ENCODE measurements at places on chromosomes 11 and 22.

GRCh38 chr11:73660497-73661034 lies 14.2 kb downstream of the PLEKHB1 start:
- no peak for DNase-seq

DNA sequence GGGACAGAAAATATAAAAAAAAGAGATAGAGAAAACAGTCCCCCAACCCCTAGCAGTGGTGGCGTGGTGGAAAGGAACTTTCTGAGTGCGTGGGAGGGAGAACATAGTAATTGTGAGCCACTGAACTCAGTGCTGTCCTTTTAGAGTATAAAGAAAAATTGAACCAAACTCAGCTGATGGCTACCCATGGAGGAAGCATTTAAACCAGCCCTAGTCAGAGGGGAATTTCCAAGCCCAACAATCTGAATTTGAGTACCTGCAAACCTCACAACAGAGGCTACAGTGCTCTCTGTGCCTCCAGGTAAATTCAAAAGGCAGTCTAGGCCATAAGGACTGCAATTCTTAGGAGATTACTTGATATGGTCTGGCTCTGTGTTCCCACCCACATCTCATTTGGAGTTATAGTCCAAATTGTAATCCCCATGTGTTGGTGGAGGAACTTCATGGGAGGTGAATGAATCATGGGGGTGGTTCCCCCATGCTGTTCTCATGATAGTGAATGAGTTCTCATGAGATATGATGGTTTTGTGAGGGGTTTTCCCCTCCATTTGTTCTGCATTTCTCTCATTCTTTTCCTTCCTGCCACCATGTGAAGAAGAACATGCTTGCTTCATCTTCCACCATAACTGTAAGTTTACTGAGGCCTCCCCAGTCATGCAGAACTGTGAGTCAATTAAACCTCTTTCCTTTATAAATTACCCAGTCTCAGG lies 687.8 kb downstream of the FAM181B start:
- DNase-seq, result no peak

- no peak for DNase-seq
Measured at GRCh38 chr11:18707811-18708340, 9.3 kb downstream of the TMEM86A start.

GRCh38 chr22:43823353-43823908 lies 11.3 kb upstream of the EFCAB6 start:
- DNase-seq, result peak; percentile 91

DNA sequence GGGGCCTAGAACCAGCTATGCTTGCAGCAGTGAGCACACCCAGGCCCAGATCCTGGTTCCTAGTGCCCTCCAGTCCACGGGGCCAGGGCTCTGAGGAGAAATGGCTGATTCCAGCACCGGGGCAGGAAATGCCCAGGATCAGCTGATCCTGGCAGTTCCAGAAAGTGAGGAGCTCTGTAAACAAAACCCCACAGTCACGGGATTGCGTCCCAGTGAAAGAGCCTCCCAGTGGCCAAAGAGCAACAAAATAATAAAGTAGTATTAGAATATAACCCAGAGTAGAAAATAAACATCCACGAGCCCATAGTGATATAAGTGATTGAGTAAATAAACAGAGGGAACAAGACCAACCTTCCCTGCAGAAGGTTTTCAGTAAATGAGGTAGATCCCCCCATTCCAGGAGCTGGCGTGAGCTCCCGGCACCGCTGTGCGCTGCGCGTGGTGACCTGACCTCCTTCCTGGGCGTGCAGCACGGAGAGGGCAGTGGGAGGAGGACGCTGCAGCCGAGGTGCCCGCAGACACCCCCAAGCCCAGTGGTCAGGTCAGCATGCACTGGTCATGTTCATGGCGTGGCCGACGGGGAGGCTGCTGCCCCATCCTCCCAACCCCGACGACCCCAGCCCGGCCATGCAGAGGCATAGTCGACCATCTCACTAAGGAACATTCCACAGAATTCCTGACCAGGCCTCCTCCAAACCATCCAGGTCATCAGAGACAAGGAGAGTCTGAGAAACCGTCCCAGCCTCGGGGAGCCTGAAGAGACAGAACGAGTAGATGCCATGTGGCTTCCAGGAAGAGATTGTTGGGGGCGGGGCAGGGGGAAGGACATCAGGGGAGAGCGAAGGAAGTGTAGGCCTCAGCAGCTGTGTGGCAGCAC lies 19.8 kb downstream of the PTDSS2 start:
- peak; percentile 91 for DNase-seq

DNA sequence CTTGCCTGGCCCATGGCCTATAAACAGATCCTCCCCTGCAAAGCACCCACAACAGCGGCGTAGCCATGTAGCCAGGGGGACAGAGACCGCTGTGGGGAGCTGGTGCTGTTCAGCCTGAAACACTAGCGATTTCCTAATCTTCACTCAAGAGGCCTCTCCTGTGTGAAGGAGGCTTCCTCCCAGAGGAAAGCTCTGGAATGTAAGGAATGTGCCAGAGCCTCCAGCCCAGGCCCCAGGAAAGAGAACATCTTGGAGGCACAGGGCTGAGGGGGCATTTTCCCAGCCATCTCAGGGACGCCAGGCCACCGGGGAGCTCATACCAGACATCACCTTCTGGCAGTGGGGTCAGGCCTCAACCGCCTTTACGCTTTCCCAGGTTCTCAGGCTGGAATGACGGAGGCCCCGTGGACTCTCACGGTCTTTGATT lies 24.0 kb downstream of the MIAT start:
- DNase-seq, result no peak

- DNase-seq, result no peak
Measured at GRCh38 chr22:43131773-43132501, 11.3 kb downstream of the MCAT start.

GRCh38 chr22:23826510-23827350 lies 12.1 kb downstream of the DERL3 start:
- DNase-seq, result peak; percentile 55

GRCh38 chr22:20550851-20551744 lies 43.7 kb downstream of the MED15 start:
- DNase-seq, result no peak

GRCh38 chr11:74195828-74196227 lies 24.7 kb downstream of the PPME1 start:
- no peak for DNase-seq

DNA sequence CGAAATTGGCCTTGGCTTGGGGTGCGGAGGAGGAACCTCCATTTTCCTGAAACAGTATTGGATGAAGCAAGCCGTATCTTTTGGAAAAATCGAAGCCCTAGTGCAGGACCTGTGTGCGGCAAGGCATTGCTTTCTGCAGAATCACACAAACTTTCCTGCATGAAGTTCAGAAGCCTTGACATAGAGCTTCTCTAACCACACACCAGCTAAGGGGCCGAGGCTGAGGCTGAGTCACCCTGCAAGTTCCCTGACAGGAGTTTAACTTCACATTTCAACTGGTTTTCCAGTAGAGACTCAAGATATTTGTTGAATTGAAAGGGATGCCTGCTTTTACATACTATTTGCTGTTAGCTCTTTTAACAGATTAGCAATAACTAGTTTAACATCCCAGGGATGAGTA lies 67.8 kb downstream of the TCF20 start:
- no peak for DNase-seq

DNA sequence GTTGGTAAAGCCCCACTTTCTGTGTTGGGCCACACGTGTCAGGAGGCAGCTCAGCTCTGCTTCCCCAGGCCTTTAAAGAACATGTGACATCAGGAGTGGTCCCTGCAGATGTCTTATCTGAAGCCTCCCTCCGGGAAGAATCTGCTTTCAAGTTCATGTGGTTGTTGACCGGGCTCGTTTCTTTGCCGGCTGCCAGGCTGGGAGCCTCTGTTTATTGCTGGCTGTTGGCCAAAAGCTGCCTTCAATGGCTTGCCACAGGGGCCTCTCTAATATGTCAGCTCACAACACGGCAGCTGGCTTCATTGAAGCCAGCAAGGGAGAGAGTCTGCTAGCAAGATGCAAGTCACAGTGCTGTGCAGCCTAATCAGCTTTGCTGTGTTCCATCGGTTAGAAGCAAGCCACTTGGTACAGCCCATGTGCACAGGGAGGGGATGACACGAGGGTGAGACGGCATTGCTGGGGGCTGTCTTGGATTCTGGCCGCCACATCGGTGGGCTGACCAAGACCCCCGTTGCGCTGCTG lies 14.6 kb downstream of the MRGPRF start:
- DNase-seq, result no peak

- no peak for DNase-seq
Measured at GRCh38 chr22:49084206-49084605, 743.5 kb downstream of the BRD1 start.

GRCh38 chr11:114348200-114349191 lies 51.8 kb downstream of the C11orf71 start:
- peak; percentile 52 for DNase-seq

DNA sequence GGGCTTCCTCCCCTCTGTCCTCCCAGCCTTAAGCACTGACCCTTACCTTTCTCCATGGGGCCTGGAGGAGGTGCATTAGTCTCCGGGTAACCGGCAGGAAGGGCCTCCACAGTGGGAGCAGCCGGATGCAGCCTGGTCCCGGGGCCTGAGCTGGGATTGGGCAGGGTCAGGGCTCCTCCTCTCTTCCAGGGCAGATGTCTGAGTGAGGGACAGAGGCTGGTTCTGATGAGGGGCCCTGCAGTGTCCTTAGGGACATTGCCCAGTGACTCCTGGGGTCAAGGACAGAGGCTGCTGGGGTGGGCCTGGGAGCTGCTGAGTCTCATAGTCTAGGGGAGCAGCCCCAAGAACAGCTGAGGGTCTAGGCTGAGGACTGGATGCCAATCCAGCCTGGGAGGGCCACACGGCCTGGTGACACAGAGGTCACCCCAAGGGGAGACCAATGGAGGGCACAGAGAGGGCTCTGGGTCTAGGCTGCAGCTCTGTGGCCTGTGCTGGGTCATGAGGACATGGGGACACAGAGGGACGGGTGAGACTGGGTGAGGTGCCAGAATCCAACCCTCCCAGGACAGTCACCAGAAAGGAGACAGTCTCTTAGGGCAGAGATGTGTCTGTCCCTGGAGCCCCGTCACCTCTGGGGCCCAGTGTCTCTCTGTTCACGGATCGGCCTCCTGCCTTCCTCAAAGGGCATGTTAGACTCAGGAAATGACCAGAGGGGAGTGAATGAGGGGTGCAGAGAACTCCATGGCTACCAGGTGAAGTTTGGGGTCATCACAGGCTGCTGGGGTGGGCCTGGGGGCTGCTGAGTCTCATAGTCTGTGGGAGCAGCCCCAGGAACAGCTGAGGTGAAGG lies 6.5 kb downstream of the IGLL5 start:
- no peak for DNase-seq

- peak; percentile 77 for DNase-seq
Measured at GRCh38 chr11:15969281-15969680, 387.1 kb downstream of the SOX6 start.

- DNase-seq, result no peak
Measured at GRCh38 chr11:86579406-86579731, 93.0 kb downstream of the ME3 start.

DNA sequence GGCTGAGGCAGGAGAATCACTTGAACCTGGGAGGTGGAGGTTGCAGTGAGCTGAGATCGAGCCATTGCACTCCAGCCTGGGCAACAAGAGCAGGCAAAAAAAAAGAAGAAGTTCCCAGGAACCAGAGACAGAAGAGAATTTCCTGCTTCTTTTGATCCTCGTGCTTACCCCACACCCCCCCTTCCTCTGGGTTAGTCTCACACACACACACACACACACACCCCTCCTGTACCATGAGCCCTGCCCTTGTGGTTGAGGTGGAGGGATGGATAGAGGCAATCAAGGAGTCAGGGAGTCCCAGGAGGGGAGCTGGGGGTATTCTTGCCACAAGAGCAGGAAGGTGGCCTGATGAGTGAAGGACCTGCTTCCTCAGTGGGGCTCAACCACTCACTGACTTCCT lies 4.1 kb upstream of the UBE2L6 start:
- DNase-seq, result no peak

DNA sequence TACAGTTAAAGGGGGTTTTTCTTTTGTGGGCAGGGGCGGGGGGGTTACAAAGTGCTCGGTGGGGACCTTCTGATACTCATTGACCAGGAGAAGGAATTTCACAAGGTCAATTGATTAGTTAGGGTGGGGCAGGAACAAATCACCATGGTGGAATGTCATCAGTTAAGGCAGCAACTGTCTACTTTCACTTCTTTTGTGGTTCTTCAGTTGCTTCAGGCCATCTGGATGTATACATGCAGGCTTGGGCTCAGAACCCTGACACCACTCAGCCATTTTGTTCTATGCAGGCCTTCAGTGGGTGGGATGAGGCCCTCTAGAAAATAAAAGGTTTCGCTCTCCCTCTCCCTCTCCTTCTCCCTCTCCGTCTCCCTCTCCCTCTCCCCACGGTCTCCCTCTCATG lies 29.6 kb downstream of the TSPAN32 start:
- no peak for DNase-seq

- no peak for DNase-seq
Measured at GRCh38 chr11:38648604-38649003, 2050.6 kb upstream of the RAG2 start.

- no peak for DNase-seq
Measured at GRCh38 chr11:76694664-76695063, 24.1 kb upstream of the LRRC32 start.

GRCh38 chr11:43975629-43976028 lies 33.2 kb downstream of the C11orf96 start:
- DNase-seq, result no peak

DNA sequence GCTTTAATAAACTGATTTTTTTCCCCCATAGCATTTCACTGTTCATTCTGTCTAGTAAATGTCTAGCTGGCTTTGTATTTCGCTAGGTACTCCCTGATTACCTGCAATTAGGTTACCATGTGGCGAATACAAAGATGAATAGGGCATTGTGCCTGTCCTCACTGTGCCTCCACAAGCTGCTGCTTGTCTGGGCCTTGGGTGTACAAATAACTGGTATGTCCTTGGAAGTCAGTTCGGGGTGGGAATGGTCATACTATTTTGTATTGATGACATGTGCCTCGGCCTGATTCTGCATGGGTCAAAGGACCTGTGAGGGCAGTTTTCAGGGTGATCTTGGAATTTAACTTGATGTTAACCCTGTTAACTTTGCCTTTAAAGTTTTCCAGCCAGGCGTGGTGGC lies 11.4 kb downstream of the RBM4 start:
- DNase-seq, result no peak

GRCh38 chr22:45889539-45890350 lies 87.2 kb downstream of the WNT7B start:
- DNase-seq, result no peak

DNA sequence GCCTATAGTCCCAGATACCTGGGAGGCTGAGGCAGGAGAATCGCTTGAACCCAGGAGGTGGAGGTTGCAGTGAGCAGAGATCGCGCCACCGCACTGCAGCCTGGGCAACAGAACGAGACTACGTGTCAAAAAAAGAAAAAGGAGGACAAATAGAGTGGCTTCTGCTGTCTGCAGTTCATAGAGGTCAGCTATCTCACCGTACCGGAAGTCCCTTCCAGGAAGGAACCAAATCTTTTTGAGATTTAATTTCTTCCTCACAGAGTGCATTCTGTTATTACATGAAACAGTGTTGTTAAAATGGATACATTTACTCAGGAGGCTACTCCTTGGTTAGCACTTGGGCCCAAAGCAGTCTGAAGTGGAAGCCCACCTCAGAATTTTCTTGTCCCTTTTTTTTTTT lies 33.4 kb downstream of the FAM118A start:
- DNase-seq, result no peak

GRCh38 chr11:18322818-18323570 lies 627 bp downstream of the GTF2H1 start:
- no peak for DNase-seq

Measured in right lobe of liver (tissue), 6 donors.